ENCODE measurements at places on chromosomes 13 and 19.
A peak's percentile ranks its signal among the peaks of the same experiment; 100 is the strongest.

- H3K27me3 ChIP-seq, result no peaks in the 10 kb centered on the region
- H3K27ac ChIP-seq, result peak overlapping the region; percentile 100
- peak overlapping the region; percentile 83 for H3K4me3 ChIP-seq
- H3K36me3 ChIP-seq, result no peaks in the 10 kb centered on the region
- no peak for DNase-seq
- H3K4me1 ChIP-seq, result peaks cover 48% of the 10 kb centered on the region
These were observed 2.0 kb downstream of the PTBP1 start for GRCh38 chr19:799076-799881.

- no peak for DNase-seq
- no peaks in the 10 kb centered on the region for H3K27me3 ChIP-seq
- H3K4me1 ChIP-seq, result no peaks in the 10 kb centered on the region
- no peak overlapping the region for H3K4me3 ChIP-seq
- no peak overlapping the region for H3K27ac ChIP-seq
- H3K36me3 ChIP-seq, result no peaks in the 10 kb centered on the region
These were observed 194.2 kb downstream of the NHLRC3 start for GRCh38 chr13:39232401-39232980.

DNA sequence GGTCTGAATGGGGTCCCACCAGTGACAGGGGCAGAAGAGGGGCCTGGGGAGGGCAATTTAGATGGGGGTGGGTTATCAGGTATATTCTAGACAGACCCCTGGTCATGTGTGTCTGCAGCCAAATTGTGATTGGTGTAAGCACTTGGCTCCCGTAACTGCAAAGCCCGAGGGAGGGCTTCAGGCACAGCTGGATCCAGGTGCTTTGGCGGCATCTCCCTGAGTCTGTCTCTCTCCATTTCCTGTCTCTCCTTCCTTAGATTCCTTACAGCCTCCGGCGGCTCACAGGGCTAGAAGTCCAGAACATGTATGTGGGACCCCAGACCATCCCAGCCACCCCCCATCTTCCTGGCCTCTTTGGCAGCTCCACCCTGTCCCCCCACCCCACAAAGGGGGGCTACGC lies 31.4 kb downstream of the DHX34 start:
- H3K4me1 ChIP-seq, result no peaks in the 10 kb centered on the region
- DNase-seq, result no peak
- no peak overlapping the region for H3K4me3 ChIP-seq
- H3K27me3 ChIP-seq, result no peaks in the 10 kb centered on the region
- H3K36me3 ChIP-seq, result peaks cover 10% of the 10 kb centered on the region

- no peak for DNase-seq
- no peaks in the 10 kb centered on the region for H3K27me3 ChIP-seq
- no peak overlapping the region for H3K4me3 ChIP-seq
These were observed 433.9 kb downstream of the GPC6 start for GRCh38 chr13:93660391-93661063.

DNA sequence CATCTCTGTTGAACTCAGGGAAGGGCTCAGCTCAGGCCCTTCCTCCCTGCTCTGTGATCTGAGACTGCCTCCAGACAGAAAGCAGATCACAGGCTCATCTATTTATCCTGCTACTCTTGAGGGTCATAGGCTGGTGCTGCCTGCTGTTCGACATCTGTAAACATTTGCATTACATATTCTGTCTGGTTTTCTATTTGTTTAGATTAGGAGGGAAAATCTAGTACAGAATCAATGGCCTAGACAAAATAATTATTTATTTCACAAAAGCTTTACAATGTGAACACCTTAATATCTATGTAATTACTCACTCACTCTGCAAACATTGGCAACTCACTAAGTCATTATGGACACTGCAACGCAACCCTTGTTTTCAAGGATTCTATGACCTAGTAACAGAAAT lies 43.0 kb downstream of the CEP89 start:
- H3K27me3 ChIP-seq, result no peaks in the 10 kb centered on the region
- H3K27ac ChIP-seq, result no peak overlapping the region

All from breast epithelium (tissue), 4 donors.